Body of pancreas (tissue), 4 donors: ENCODE measurements at places on chromosomes 5 and 9. TPM values are rescaled to one million over a fixed set of nuclear protein-coding genes. Genes with fewer than 3 reads are reported as not detected.

DNA sequence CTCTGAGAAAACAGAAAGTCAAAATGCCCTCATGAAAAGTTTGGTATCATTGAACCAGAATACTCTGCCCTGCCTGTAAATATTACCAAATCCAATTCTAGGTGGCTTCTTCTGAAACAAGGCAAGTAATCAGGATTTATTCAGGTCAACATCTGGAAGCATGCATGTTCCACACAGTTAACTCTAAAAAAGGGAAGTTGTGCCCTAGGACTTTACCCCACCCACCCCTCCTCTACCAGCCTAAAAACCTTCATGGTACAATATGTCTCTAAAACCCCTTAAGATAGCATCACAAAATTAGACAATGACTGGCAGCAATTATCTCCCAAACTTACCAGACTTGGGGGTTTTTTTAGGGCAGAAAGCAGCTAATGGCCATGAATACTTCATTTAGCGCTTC, 414.8 kb upstream of the SLC30A5 start:
- no peaks in the 10 kb centered on the region for H3K36me3 ChIP-seq
- no peaks in the 10 kb centered on the region for H3K27me3 ChIP-seq
- H3K4me3 ChIP-seq, result no peak overlapping the region
- no peak for DNase-seq
- no peak overlapping the region for H3K27ac ChIP-seq
- H3K4me1 ChIP-seq, result peaks cover 19% of the 10 kb centered on the region

GRCh38 chr5:58019614-58020013, 440.3 kb downstream of the PLK2 start:
- H3K27me3 ChIP-seq, result no peaks in the 10 kb centered on the region
- no peak overlapping the region for H3K4me3 ChIP-seq
- no peak overlapping the region for H3K27ac ChIP-seq
- H3K4me1 ChIP-seq, result peaks cover 4% of the 10 kb centered on the region

- no peak for DNase-seq
- no peaks in the 10 kb centered on the region for H3K27me3 ChIP-seq
- H3K27ac ChIP-seq, result no peak overlapping the region
- H3K4me1 ChIP-seq, result no peaks in the 10 kb centered on the region
- H3K36me3 ChIP-seq, result no peaks in the 10 kb centered on the region
Measured at GRCh38 chr9:17536027-17536426, 42.8 kb upstream of the SH3GL2 start.

DNA sequence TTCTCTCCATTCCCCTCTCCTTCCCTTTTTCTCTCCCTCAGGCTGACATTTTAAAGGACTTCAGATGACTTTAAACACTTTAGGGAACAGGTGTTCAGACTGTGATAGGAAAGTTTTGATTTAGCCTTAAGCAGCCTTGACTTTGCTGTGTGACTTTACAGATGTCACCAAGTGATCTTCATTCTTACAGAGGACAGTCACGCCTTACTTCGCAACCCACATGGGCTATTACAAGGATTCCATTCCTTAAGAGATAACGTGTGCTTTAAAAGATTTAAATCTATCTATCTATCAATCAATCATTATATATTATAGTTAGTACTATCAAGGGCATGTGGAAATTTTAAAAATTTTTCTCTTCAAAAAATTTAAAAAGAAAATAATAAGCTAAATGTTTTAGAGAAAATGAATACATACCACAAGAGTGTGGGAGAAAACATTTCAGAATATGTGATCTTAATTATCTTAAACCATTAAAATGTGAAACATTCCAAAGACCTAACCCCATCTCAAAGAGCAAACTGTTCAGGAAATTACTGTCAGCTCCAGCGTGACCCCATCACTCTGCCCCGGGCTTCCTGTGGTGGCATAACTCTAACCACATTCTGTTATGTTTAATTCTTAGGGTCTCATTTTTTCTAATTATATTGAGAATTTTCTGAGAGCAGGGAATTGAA, 530.5 kb downstream of the SEMA5A start:
- H3K4me1 ChIP-seq, result no peaks in the 10 kb centered on the region
- no peaks in the 10 kb centered on the region for H3K27me3 ChIP-seq

DNA sequence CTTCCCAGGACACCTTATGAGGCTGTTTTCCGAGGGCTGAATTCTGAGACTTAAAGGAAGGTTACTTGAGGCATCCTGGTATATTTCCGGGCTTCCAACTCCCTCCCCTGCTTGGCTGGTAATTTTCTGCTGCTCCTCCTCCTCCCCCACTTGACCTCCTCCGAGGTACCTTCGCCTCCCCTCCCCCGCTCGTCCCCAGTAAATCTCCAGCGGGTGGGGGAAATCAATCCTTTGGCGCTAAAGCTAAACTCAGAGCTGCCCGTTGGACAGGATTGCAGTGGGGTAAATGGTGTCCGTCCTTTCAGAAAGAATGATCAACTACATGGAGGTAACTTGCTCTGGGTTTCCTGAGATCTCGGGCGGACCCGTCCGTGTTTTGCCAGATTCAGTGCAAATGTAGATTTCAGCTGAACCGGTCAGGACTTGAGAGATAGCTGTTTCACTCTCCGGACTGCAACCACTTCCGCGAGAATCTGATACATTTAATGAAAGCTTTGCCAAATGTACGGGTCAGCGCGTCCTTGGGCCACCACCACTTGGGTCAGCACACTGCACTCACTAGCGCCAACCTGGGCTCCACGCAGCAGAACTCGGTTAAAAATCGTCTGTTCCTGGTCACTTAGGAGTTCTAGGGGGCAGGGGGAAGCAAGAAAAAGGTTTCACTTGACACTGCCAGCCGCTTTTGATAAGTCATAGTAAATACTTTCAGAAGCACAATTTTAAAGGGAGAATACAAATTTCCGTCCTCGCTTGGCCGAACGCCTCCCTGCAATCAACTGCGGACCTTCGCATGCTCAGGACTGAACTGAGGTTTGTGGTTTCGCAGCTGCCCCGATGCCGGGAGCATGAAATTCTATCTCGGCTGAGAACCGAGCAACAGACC, 4.6 kb upstream of the ISL1 start:
- peaks cover 36% of the 10 kb centered on the region for H3K4me1 ChIP-seq
- no peak for DNase-seq
- H3K27me3 ChIP-seq, result peaks cover 11% of the 10 kb centered on the region

- no peaks in the 10 kb centered on the region for H3K36me3 ChIP-seq
- no peak overlapping the region for H3K4me3 ChIP-seq
- no peak overlapping the region for H3K27ac ChIP-seq
- no peaks in the 10 kb centered on the region for H3K27me3 ChIP-seq
Measured at GRCh38 chr9:94903961-94904421, 177.5 kb downstream of the AOPEP start.

DNA sequence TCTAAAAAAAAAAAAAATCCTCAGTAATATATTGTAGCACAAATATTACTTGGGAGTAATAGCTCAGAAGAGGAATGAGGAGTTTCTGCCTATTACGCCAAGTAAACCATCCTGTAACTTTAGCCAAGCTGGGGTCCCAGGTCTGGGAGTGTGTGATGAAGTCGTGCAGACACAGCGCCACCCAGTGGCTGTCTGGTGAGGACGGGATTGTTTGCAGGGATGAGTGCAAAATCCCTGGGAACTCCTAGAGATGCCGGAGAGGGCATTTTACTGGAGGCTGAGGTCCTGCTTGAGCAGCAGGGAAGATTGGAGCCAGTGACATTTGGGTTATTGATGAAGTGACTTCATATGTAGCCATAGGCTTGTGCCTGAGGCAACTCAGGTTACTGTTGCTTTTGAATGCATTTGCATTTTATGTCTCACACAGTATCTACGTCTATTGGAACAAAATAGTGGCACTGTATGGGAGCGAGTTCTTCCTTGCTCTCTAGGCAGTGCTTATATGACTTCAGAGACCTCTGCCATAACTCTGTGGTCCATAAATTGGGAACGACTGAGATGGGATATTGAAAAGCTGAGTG, 72.8 kb downstream of the PSAT1 start:
- no peaks in the 10 kb centered on the region for H3K36me3 ChIP-seq
- H3K4me1 ChIP-seq, result no peaks in the 10 kb centered on the region
- H3K27me3 ChIP-seq, result no peaks in the 10 kb centered on the region
- H3K27ac ChIP-seq, result no peak overlapping the region
- H3K4me3 ChIP-seq, result no peak overlapping the region

GRCh38 chr9:20002011-20002410, 213.2 kb upstream of the SLC24A2 start:
- no peaks in the 10 kb centered on the region for H3K27me3 ChIP-seq
- no peak for DNase-seq
- no peak overlapping the region for H3K4me3 ChIP-seq
- no peaks in the 10 kb centered on the region for H3K4me1 ChIP-seq

GRCh38 chr9:4335631-4336030, 35.8 kb upstream of the GLIS3 start:
- DNase-seq, result no peak
- peaks cover 38% of the 10 kb centered on the region for H3K4me1 ChIP-seq
- no peaks in the 10 kb centered on the region for H3K36me3 ChIP-seq

LHX2 gene
- not detected for total RNA-seq

TTC23L gene
- total RNA-seq, result 1.3 TPM
